C1 segment of cervical spinal cord (tissue), 14 donors: ENCODE measurements at places on chromosomes 16 and 17.

- DNase-seq = no peak
Measured at GRCh38 chr16:77669057-77669456, 53.3 kb upstream of the NUDT7 start.

DNA sequence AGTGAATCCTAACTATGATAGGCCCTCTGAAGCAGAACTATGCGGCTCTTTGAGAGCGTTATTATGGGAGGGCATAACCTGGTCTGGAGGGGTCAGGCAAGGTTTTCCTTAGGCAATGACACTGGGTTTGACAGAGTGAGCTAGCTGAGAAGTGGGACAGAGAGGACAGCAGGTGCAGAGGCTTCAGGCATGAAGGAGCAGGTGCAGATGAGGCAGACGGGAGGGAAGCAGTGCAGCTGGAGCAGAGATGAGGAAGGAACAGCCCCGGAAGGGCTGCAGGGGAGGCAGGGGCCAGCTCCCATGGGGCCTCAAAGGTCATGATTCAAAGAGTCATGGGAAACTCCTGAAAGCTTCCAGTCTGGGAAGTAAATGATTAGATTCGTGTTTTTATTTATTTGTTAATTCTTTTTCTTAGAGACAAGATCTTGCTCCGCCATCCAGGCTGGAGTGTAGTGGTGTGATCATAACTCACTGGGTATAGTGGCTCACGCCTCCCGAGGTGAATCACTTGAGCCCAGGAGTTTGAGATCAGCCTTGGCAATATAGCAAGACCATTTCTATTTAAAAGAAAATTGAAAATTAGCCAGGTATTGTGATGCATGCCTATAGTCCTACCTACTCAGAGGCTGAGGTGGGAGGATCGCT lies 5.4 kb downstream of the MARCHF10 start:
- DNase-seq = no peak

DNA sequence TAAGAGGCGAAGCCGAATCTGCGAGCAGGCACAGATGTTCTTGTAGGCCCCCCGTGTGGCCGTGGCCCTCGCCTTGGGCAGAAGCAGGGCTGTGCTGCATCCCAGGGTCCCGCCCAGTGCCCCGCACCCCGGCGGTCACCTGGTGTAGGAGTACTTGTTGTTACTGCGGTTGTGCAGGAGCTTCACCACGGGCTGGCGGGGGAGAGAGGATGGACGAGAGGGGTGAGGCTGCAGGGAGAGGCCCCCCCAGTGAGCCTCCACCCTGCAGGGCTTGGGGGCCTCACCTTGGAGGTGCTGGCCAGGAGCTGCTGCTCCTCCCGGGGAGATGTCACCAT lies 11.4 kb downstream of the ASPHD1 start:
- no peak for DNase-seq

DNA sequence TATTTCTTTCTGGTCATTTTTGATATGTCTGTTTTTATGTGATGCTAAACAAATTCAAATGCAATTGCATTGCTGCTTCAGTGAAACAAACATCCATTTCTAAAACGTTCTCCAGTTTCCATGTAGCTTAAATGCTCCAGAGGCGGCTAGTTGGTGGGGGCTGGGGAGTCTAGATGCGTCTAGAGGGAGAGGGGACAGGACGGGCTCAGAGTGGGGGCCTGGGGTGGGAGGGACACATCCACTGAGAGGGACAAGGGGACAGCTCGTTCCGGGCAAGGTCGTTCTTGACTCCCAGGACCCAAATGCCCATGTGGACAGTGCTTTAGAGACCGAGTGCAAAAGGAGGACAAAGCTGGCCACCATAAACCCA lies 102.3 kb downstream of the FOXL1 start:
- DNase-seq = no peak

DNA sequence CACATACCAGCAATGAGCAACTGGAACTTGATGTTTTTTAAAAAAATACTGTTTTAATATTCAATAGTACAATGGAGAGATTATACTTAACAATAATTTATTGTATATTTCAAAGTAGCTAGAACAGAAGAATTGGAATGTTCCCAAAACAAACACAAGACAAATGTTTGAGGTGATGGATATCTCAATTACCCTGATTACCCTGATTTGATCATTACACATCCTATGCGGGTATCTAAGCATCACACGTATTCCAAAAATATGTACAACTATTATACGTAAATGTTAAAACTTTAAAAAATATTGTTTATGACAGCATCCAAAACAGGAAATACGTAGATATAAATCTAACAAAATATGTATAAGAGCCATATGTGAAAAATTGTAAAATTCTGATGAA lies 96.8 kb downstream of the DYNLRB2 start:
- DNase-seq = no peak

GRCh38 chr17:40554646-40555295 lies 10.5 kb downstream of the CCR7 start:
- DNase-seq = no peak

DNA sequence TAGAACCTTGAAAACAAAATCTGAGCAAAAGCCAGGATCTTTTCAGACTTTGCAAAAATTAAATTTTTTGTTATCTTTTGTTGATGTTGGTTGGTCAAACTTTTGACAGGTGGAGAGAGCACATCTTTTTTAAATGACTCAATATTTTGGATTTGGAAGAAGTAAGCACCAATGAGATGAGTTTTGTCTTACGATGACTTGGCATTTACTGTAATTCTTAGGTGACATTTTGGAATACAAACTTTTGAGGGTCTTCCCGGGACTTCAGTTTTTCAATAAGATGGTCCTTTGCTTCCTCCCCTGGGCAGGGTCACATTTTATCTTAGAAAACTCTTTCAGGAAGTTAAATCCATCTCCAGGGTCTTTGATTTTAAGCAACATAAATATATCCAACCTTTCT lies 423.9 kb downstream of the HS3ST3B1 start:
- no peak for DNase-seq

DNA sequence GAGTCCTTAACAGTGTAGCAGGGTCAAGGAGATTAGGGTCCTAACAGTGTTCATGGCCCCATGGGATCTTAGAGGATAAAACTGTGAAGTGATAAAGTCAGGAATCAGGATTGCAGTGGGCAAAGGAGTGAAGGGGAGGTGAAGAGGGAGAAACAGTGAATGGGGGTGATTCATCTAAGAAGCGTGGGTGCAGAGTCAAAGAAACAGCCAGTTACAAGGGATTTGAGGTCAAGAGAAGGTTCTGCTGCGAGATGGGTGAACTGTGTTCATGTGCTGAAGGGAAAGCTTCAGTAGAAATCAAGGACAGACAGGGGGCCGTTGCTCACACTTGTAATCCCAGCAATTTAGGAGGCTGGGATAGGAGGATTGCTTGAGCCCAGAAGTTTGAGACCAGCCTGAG lies 5.9 kb downstream of the GTF3C1 start:
- DNase-seq = no peak

- DNase-seq = peak; percentile 59
Measured at GRCh38 chr17:48724251-48725003, 1.4 kb downstream of the PRAC2 start.

- no peak for DNase-seq
Measured at GRCh38 chr16:30407804-30408534, 563 bp downstream of the ZNF771 start.

DNA sequence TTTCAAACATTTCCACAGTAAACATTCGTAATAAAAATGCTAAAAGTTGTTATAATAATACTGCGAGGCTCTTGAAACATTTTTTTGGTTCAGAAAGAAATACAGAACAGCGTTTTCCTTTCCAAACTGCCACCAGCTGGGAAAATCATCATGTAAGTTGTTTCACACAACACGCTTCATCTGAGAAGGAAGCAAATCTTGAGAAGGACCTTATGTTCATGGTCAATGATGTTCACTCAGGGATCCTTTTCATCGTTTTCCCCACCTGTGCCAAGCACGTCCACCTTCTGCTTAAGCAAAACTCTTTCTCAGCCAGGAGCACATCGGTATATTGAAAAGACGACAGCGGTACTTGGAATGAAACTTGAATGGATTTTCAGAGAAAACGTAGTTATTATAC lies 274.5 kb upstream of the ELAC2 start:
- no peak for DNase-seq

DNA sequence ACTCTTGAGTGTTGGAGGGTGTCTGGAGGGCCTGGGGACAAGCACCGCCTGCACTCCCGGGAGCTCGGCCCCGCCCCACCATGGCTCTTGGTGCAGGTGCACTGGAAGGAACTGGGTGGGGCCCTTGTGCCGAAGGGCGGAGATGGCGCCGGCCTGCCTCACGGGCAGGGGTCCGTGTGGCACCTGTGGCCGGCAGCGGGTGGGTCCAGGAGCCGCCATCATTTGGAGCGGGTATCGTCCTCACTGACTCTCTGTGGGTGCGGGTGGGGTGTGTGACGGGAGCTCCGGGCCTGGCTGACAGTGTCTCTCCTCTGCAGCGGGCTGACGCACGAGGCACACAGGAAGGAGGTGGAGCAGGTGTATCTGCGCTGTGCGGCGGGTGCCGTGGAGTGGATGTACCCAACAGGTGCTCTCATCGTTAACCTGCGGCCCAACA lies 5.2 kb downstream of the METRNL start:
- no peak for DNase-seq

DNA sequence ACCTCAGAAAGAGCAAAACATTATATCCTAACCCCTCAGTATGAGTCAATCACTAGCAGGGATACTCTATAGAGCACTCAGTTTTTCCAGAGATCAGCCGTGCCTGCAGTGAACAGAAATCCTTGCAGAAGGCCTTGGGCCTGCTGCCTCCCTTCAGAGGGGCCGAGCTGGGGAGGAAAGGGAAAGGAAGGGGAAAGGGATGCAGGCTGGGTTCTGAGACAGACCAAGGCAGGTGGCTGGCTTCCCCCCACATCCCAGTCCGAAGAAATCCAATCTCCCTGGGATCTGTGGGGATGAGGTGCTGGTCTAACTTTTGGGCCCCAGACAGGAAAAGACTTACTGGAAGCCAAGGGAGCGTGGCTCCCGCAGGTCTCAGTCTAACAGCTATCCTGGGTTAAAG lies 25.3 kb downstream of the SRL start:
- DNase-seq = no peak

GRCh38 chr17:15350777-15351477 lies 9.5 kb upstream of the TEKT3 start:
- no peak for DNase-seq

DNA sequence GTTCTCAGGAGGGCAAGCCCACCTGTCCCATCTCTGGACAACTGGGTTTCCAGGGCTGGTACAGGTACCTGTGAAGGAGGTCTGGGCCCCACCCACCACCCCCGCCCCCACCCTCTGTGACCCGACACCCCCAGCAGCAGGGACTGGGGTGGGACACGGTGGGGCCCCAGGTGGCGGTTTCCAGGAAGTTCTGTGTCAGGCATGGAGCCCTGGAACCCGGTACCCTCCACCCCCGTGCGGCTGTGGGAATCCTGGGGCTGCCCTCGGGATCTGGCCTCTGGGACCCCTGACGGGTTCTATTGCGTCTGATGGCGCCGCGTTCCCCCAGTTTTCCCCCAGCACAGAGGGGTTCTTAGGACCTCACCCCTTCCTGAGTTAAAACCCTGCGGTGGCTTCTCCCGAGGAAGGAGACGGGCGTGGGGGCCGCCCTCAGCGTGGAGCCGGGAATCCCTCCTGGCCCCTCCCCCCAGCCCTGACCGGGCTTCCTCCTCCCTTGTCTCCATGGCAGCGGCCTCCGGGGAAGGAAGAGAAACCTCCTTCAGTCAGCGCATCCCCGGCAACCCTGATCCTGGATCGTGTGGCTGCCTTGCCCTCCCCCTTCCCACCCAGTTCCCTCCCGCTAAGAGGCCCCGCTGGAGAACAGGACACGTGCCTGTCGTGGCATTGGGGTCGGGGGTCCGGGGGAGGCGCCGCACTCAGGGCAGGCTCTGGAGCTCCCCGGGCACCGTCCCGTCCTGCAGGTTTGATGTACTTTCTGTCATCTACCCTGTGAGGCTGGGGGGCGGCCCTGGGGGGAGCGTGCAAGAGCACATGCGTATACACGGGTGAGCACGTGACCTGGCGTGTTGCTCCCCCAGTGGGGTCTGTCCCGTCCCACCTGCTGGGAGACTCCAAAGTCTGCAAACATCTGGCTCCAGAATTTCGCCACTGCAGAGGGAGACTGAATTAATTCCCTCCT lies 30.3 kb downstream of the CACNA1H start:
- no peak for DNase-seq

GRCh38 chr17:31373150-31374093 lies 18.1 kb upstream of the RAB11FIP4 start:
- no peak for DNase-seq

- no peak for DNase-seq
Measured at GRCh38 chr16:79452671-79453070, 147.9 kb downstream of the MAF start.

DNA sequence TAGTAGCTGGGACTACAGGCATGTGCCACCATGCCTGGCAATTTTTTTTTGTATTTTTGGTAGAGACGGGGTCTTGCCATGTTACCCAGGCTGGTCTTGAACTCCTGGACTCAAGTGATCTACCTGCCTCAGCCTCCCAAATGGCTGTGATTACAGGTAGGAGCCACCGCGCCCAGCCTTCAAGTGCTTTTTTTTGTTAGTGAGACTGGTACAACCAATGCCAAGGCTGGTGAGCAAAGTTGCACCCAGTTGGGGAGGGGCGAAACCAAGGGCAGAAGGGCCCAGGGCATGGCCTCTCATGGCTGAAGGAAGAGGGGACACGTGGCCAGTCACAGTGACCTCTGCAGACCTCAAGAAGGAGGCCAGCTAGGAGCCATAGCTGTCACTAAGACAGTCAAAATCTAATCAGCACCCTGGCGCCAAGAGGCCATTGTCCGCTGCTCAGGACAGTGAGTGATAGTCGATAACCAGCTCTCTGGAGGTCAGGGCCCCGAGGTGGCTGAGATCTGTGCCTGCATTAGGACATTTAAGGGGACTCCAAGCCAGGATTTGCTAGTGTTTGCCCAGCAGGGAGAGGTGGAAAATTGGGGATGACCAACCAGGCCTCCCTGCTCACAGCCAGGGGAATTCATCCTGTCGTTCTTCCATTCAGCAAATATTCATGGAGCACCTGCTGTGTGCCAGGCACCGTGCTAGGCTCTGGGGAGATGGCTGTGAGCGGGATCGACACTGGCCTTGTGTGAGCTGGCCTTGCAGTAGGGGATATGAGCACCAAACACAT lies 10.2 kb downstream of the IL4R start:
- no peak for DNase-seq

DNA sequence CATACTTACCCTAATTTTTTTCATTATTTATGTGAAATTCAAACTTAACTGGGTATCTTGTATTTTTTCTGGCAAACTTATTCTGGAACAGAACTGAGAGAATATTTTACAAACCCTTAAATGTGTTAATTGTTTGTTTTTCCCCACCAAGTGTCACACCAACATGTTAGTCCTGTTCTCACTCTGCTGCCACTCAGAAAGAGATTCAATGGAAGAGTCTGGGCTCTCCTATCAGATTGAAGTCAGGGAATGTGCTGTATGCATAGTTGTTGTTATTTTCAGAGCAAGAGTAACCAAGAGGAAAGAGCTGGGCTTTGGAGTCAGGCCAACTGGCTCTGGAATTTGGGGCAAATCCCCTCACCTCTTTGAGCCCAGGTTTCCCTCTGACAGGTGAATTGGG lies 43.2 kb downstream of the SLC6A2 start:
- no peak for DNase-seq

GRCh38 chr16:81866820-81867440 lies 87.8 kb downstream of the PLCG2 start:
- DNase-seq = peak; percentile 8
